Endodermal cell (in vitro differentiated cells): ENCODE measurements at places on chromosomes 4 and X.

GRCh38 chrX:97367125-97367524 lies 483.4 kb downstream of the RPA4 start:
- no peak for DNase-seq

- DNase-seq: peak; percentile 60
These were observed 46.7 kb downstream of the TMEM154 start for GRCh38 chr4:152633118-152633517.

GRCh38 chrX:150944233-150944632 lies 38.9 kb upstream of the HMGB3 start:
- DNase-seq: peak; percentile 79

DNA sequence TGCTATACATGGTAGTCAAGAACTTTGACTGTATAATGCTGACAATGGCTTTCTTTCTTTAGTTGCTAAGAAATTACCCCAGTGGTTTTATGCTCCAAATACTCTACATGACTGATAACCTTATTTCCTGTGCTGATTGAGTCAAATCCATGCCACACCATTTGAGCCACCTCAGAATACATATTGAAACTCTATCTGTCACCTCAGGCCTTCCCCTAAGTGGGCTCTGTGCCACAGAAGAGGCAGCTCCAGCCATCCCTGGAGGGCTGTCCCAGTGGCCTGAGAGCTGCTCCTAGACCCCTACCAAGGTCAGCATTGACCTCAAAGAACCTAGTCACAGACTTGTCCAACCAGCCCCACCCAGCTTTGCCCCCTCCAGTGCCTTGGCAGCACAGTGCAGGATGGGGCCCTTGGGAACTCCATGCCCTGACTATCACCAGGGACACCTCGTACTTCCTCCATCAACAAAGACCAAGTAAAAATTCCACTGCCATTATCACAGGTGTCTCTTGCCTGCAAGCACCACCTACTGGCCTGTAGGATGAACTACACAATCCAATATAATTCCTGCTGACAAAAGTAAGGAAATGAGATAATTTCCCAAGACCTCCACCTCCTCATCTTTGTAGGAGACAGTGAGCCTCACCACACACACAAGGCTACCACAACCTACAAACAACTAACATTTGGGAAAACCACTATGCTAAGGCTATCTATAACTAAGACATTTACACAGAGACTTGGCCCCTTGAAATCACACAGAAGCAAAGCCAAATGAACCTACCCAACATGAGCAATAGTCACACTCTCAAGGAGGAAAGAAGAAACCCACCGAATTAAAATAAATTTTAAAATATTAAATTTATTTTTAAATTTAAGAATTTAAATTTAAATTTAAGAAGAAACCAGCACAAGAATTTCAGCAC lies 239.9 kb downstream of the NKX6-1 start:
- DNase-seq: peak; percentile 70

DNA sequence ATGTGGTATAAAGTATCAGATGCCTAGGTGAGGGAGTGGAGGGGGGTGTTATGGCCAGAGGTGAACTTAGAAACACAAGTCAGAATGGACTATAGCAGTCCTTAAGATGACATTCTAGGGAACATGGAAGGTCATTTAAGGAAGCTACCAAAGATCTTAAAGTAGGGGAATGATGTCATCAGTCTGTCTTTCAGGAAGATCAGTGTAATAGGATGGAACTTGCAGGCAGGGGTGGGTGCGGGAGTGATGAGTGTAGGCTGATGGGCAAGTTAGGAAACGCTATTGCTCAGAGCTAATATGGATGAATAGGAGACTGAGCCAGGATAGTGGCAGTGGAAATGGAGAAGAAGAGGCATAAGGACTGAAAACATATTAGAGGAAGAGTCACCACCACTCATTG lies 27.5 kb upstream of the CWH43 start:
- no peak for DNase-seq

DNA sequence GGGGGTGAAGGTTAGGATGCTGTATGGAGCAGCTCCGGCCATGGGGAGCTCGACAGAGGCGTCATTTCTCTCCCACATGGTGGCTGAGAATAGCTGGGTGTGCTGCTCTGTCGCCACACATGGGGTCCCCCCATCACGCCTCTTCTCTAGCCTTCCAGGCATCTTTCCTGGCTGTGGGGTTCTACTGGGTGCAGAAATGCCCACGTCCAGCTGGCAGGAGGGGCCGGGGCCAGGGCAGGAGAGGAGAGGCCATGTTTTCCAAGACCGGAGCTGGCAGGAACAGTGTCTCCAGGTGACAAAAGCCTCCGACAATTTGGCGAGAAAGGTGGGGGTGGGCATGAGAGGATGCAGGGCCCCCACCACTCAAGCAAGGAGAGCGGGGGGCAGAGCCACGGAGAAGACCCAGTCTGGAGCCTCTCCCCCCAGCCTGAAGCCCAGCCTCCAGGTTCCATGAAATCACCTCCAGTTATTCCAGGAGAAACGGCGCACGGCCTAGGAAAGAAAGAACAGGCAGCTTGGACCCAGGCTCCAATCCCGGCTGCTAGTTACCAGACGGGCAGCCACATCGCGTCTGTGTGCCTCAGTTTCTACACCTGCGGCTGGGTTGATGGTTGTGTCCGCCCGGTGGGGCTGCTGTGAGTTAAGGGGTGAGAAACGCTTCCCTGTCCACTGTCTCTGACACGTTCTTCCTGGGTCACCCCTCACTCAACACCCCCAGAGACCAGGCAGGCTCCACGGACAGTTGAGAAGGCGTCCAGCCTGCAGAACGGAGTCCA lies 27.4 kb upstream of the SPON2 start:
- DNase-seq: peak; percentile 36

DNA sequence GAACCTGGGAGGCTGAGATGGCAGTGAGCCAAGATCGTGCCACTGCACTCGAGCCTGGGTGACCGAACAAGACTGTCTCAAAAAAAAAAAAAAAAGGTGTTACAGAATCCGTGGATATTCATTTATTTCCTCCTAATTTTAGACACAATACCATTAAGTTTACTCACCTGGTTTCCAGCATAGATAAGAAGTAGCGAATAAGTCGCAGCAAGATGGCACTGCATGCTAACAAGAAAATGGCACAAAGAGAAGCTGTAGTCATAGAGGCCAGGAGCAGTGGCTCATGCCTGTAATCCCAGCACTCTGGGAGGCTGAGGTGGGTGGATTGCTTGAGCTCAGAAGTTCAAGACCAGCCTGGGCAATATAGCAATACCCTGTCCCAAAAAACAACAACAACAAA lies 17.0 kb upstream of the MOB1B start:
- no peak for DNase-seq

GRCh38 chr4:164383358-164384220 lies 370.3 kb upstream of the SMIM31 start:
- DNase-seq: peak; percentile 86

DNA sequence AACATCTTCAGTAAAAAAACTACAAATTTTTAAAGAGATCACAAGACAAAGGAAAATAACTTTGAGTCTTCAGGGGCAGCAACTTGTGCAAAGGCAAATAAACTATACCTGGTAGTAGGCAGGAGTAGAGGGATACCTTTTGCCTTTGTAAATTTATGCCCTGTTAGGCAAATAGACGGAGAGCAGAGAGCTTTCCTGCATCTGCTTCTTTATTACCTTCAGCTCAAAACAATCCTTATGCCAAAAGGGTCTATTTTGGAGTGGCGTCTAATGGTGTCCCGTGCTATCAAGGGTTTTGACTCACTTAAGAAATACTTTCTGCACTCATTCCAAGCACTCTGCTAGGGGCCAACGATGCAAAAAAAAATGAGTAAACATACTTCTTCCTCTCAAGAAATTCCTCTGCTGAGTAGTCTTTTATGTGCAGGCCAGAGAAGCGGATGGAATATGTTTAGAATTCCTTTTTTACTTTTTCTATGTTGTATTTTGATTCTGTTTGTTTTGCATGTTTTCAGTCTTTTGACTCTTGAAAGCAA lies 131.9 kb downstream of the ANXA5 start:
- DNase-seq: no peak

GRCh38 chr4:173091362-173091761 lies 77.2 kb upstream of the GALNT7 start:
- no peak for DNase-seq
